ENCODE measurements at places on chromosomes 2 and 18.

DNA sequence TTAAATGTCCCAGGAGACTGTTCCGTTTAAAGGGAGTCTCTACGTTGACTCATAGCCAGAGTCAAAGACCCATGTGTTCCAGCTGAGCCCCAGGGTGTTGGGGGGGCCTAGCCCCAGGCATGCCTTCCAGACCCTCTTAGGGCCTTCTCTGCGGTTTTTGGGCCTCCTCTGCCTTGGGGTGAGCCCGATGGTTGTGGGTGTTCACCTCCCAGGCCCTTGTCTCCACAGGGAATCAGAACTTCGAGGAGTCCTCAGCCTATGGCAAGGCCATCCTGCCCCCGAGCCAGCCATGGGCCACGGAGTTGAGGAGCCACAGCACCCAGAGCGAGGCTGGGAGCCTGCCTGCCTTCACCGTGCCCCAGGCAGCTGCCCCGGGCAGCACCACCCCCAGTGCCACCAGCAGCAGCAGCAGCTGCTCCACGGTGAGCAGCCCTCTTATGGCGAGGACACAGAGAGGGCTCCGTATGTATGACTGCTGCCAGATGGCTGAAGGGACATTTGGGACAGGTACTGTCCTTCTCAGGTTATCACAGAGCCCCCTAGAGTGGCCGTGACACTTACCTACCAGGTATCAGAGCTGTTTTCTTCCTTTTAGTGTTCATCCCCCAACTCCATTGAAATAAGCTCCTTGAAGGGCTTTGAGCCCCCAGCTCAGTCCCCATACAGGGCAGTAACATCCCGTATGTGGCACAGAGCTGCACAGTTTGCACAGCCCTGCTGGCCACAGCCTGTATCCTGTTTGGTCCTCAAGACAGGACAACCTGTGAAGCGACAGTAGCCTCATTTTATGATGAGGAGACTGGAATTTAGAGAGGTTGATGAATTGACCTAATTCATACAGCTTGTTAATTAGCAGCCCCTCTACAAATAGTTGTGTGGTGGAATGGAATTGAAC lies 80.7 kb downstream of the EPAS1 start:
- DNase-seq, result no peak

- no peak for DNase-seq
Observed at GRCh38 chr2:68544811-68545210, 77.4 kb downstream of the APLF start.

GRCh38 chr2:46051085-46051484 lies 246.1 kb upstream of the EPAS1 start:
- no peak for DNase-seq

DNA sequence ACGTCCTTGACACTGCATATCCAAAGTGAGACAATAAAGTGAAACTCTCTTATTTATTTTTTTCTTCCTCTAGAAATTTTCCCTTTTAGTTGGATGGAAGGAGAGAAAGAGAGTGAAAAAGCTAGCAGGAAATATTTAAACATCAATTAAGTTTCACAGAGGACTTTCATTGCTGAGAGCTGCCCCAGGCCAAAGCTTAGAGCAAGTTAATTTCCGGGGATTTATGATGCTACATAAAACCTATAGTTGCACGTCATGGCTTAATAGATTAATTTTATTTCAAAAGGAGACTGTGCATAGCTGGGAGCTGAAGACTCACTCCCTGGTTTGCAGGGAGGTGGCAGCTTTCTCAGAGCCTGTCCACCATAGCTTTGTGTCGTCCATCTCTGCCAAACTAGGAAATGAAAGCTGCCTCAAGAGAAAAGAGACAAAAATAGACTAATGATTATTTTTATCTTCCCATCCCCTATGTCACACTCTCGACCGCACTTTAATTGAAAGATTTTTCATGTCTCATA lies 323.3 kb upstream of the RAB6C start:
- DNase-seq, result no peak

DNA sequence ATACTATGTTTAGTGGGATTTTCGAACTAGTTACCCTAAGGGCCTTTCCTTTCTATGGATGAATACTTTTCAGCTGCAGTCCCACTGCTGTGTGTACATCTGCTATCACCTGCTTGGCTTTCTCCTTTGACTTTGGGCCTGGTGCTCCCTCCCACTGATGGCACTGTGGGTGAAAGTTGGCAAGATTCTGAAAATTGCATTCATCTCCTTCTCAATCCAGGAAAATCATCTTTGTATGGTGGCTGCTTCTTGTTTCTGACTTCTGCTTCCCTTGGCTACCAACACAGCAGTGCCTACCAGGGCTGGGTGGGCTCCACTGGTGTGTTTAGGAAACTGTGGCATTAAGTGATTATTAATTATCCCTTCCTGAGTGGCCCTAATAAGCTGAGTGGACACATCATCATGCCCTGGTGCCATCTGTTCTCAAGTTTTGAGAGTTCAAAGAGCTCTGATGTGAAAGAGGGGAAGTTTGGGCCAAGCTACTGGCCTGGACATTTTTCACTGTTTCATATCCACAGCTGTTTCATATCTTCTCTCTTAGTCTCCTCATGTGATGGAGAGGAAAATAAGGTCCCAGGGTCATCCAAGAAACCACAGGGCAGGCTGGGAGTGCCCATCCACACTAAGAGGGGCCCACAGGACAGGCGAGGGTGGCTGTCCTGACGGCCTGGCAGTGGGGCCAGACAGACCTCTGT lies 16.7 kb downstream of the HK2 start:
- DNase-seq, result no peak

DNA sequence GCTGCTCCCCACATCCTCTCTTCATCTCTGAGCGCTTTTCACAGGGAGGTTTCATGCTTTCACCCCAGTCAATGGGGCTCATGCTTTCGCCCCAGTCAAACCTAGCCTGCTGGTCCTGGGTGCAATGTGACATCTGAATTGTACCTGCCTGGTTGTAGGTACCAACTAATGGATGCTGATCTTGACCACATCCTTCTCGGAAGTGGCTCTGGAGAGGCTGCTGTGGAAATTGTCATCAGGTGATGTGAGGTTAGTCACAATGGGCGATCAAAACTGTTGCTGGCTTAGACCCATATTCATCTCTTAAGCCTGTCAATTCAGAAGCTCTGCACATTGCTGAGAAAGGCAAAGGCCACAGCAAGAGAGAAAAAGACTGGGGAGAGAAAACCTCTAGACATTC lies 32.7 kb upstream of the ALKAL2 start:
- no peak for DNase-seq

GRCh38 chr18:38010971-38011857 lies 445.6 kb upstream of the CELF4 start:
- no peak for DNase-seq

- peak; percentile 89 for DNase-seq
Observed at GRCh38 chr2:224802407-224802806, 86.2 kb upstream of the CCDC195 start.

- DNase-seq, result no peak
Observed at GRCh38 chr18:36441426-36442240, 144.1 kb downstream of the FHOD3 start.

DNA sequence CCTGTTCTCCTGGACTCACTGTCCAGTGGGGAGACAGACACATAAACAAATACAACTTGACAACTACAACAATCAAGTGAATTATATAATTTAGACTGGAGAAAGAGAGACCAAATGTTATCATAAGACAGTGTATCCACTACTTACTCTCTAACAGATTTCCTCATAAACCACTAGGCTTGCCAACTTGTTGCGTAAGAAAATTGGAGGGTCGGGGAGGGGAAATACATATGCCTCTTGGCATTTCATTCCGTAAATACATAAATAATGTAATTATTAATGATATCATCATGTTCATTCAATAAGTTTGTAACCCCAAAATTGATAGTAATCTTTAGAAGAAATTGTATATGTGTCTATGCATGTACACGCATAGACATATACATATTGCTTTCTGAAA lies 14.9 kb downstream of the RAB6D start:
- no peak for DNase-seq

DNA sequence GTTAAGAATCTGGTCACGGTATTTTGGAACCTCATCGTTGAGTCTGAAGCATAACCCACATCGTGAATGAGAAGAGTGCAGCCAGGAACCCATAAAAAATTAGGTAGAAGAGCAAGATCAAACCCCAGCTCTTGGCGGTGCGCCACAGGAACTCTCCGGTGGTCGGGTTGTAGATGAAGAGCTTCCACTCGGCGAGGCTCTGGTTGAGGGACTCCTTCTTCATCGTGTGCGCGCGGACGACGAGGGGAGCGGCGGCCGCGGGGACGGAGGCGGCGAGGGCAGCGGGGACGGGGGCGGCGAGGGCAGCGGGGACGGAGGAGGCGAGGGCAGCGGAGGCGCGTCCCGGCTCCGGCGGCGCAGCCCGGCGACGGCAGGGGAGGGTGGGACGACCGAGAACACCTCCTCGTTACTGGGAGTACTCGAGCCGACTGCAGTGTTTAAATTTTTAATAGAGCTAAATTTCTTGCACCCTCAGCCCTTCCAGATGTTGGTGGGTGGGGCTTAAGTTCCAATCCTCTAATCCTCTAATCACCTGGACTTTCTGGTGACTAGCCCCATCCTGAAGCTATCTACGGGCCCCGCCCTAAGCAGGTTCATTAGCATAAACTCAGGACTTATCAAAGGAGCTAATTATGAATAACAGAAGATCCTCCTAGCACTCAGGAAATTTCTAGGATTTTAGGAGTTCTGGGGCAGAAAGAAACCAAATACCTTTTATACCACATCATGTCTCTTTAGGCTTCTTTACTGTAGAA lies 20.4 kb upstream of the PAPOLG start:
- peak; percentile 44 for DNase-seq

- no peak for DNase-seq
Observed at GRCh38 chr2:12300019-12300602, 416.6 kb upstream of the TRIB2 start.

- peak; percentile 28 for DNase-seq
Observed at GRCh38 chr18:58335821-58336220, 291.8 kb downstream of the NEDD4L start.

- DNase-seq, result no peak
Observed at GRCh38 chr2:161990036-161990435, 84.0 kb downstream of the DPP4 start.

DNA sequence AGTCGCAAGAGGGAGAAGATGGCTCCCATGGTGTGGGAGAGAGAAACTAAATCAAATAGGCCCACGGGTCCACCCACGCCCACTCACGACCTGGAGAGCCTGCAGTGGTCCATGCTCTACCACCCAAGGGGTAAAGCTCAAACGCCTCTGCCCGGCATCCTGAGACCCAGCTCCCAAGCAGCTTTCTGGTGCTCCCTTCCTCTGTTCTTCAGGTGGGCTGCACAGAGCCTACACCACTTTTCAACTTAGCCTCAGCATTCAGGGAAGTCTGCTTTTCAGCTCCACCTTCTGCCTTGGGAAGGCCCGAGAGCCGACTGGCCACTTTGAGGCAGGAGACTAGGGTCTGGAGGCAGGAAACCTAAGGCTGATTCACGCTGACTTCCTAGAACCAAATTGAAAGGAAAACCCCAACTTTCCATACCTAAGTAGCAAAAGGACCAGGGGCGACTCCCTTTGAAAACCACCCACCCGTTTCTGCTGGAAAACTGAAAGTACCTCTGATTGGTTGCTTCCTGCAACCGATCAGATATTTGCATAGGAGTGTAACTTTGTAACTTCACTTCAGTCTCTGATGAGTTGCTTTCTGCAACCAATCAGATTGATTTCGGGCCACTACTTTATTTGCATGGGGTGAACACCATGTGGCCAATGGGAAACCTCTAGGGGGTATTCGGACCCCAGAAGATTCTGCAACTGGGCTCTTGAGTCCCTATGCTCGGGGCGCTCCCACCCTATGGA lies 26.8 kb upstream of the SPATA3 start:
- no peak for DNase-seq

- no peak for DNase-seq
Observed at GRCh38 chr2:164922134-164922533, 33.2 kb downstream of the SLC38A11 start.
